ENCODE measurements at places on chromosomes 1 and 21.

DNA sequence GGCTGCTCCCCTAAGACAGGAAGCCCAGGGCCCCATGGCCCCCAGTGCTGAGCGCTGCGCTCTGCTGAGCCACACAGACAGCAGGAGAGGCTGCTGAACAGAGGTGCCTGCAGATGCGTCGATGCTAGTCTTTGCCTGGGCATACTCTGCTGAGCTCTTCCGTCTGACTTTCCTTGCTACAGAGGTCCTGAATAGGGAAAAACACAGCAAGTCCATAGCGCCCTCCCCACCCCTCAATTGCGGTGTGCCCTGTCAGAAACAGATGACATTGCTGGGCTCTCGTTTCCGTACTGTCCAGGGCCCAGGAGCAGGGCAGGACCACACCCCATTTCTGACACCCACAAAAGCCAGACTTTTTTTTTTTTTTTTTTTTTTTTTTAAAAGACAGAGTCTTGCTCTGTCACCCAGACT is 252.5 kb downstream of the SDCCAG8 start:
- DNase-seq: no peak

GRCh38 chr1:202968895-202969295 is 1.8 kb upstream of the CYB5R1 start:
- peak; percentile 57 for DNase-seq

- no peak for DNase-seq
Observed at GRCh38 chr1:57638239-57638638, 214.4 kb upstream of the DAB1 start.

DNA sequence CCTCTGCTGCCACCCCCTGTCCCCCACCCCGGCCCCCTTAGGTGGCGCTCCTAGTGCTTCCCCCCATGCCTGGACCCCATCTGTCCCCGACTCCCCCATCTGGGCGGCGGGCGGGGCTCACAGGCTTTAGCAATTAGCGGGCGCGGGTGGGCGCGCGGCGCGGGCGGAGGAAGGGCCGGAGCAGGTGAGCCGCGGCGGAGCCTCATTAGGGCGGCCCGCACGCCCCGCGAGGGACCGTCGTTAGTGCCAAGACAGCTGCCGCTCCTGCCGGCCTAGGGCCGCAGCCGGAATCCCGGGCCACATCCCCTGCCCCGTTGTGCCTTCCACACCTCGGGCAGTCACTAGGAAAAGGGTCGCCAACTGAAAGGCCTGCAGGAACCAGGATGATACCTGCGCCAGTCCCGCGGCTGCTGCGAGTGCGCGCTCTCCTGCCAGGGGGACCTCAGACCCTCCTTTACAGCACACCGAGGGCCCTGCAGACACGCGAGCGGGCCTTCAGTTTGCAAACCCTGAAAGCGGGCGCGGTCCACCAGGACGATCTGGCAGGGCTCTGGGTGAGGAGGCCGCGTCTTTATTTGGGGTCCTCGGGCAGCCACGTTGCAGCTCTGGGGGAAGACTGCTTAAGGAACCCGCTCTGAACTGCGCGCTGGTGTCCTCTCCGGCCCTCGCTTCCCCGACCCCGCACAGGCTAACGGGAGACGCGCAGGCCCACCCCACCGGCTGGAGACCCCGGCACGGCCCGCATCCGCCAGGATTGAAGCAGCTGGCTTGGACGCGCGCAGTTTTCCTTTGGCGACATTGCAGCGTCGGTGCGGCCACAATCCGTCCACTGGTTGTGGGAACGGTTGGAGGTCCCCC is 7.6 kb downstream of the OLIG2 start:
- no peak for DNase-seq

- no peak for DNase-seq
Observed at GRCh38 chr21:38325731-38326420, 69.1 kb downstream of the KCNJ15 start.

DNA sequence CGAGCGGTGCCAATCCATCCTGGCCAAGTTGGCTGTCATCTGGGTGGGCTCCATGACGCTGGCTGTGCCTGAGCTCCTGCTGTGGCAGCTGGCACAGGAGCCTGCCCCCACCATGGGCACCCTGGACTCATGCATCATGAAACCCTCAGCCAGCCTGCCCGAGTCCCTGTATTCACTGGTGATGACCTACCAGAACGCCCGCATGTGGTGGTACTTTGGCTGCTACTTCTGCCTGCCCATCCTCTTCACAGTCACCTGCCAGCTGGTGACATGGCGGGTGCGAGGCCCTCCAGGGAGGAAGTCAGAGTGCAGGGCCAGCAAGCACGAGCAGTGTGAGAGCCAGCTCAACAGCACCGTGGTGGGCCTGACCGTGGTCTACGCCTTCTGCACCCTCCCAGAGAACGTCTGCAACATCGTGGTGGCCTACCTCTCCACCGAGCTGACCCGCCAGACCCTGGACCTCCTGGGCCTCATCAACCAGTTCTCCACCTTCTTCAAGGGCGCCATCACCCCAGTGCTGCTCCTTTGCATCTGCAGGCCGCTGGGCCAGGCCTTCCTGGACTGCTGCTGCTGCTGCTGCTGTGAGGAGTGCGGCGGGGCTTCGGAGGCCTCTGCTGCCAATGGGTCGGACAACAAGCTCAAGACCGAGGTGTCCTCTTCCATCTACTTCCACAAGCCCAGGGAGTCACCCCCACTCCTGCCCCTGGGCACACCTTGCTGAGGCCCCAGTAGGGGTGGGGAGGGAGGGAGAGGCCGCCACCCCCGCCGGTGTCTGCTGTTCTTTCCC is 5.3 kb downstream of the GPR37L1 start:
- no peak for DNase-seq

DNA sequence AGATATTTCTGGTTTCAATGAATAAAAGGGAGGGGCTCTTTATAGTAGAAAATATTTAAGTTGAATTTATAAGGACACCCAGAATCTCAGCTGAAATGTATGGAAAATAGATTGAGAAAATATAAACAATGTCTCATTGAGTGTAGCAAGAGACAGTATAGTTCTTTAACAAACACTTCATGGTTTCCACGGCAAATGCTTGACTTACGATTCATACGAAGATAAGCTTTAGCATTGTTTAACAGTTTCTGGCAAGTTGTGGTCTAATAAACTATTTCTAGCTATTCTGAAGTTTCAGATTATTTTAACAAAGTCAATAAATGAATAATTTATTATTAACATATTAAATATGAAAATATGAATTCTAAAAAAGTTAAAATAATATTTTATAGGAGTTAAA is 1419.4 kb downstream of the KCNT2 start:
- DNase-seq: no peak

DNA sequence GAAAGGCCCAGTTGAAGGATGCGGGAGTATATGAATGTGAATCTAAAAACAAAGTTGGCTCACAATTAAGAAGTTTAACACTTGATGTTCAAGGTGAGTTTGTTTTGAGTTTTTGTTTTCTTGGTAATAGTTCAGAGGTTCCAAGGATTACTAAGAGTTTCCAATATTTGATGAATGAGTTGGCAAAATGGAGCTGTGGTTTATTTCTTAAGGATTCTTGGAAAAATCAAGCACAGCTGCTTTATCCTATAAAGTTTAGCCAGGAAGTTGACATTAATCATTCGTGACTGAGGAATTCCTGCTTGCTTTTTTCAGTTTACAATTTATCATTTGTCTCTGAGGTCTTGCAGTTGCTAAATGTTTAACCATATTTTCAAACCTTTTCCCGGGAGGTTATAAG is 15.1 kb downstream of the VCAM1 start:
- peak; percentile 78 for DNase-seq

GRCh38 chr1:20823845-20824244 is 36.7 kb upstream of the HP1BP3 start:
- no peak for DNase-seq

GRCh38 chr1:22949822-22950331 is 22.8 kb downstream of the LACTBL1 start:
- DNase-seq: peak; percentile 22

DNA sequence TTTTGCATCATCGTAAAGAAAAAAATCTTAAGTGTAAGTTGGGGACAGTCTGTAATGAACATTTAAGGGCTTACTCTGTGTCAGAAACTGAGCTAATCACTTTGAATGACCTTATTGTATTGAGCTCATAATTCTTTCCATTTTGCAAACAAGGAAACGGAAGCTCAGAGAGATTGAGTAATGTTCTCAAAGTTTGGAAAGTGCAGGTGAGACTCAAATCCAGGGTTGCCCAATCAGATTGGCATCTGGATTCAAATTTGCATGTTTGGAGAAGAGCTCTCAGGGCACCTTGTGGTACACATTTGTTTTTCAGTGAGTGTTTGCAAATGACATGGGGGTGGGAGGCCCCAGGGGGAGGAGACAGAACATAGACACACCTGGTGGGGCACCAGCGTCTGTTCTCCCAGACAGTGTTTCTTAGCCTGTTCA is 8.0 kb downstream of the ALPL start:
- no peak for DNase-seq

DNA sequence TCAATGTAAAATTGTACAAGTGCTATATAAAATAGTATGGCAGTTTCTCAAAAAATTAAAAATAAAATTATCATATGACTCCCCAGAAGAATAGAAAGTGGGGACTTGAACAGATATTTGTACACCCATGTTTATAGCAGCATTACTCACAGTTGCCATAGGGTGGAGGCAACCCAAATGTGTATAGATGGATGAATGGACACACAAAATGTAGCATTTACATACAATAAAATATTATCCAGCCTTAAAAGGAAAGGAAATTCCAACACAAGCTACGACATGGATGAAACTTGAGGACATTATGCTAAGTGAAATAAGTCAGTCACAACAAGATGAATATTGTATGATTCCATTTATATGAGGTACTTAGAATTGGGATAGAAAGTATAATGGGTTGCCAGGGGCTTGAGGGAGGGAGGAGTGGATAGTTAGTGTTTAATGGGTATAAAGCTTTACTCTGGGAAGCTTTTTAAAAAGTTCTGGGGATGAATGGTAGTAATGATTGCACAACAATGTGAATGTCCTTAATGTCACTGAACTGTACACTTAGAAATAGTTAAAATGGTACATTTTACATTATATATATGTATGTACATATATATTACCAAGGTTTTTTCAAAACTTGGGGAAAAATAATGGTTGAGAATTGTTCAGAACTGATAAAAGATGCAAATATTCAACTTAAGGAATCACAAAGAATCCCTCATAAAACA is 53.0 kb upstream of the ADORA3 start:
- DNase-seq: no peak

DNA sequence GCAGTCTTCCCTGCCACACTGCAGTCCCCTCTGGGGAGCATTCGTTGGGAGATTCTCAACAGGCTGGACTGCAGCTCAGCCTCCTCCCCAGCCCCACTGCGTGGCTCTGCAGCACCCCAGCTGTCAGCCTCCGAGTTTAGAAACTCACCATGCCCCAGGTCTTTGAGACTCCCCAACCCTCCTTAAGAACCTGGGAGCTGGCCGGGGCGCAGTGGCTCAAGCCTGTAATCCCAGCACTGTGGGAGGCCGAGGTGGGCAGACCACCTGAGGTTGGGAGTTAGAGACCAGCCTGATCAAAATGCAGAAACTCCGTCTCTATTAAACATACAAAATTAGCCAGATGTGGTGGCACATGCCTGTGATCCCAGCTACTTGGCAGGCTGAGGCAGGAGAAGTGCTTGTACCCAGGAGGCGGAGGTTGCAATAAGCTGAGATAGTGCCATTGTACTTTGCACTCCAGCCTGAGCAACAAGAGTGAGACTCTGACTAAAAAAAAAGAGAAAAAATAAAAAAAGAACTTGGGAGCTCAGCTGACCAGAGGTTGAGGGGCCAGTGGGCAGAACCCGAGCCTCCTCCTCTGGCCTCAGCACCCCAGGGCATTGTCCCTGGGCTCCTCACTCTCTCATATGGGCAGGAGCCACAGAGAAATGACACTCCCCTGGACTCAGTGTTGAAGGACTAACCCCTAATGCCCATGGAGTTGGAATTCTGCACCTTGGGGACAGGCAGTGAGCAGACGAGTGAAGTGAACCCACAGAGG is 5.6 kb downstream of the OLIG2 start:
- DNase-seq: no peak

DNA sequence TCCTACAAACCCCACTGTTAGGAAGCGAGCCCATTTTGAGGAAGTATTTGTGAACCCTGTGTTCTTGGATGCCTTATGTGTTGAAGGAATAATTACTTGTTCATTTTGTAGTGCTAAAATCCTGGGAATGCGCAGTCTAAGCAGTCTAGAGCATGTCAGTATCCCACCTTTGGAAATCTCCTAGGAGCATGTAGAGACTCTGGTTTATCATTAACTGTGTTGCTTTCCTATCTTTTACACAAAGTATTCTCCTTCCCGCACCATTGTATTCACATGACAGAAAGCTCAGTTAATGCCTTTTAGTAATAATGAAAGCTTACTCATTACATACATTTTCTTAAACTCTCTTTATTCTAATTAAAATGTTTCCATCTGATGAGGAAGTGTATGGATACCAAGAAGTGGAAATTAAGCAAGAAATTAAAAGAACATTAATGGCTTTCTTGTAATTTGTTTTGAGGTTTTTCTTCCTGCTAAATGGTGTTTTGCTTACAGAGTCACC is 99.4 kb downstream of the CAMTA1 start:
- no peak for DNase-seq

- DNase-seq: no peak
Observed at GRCh38 chr1:15364740-15365139, 44.9 kb upstream of the EFHD2 start.

GRCh38 chr1:18384471-18384870 is 96.3 kb upstream of the KLHDC7A start:
- DNase-seq: no peak

DNA sequence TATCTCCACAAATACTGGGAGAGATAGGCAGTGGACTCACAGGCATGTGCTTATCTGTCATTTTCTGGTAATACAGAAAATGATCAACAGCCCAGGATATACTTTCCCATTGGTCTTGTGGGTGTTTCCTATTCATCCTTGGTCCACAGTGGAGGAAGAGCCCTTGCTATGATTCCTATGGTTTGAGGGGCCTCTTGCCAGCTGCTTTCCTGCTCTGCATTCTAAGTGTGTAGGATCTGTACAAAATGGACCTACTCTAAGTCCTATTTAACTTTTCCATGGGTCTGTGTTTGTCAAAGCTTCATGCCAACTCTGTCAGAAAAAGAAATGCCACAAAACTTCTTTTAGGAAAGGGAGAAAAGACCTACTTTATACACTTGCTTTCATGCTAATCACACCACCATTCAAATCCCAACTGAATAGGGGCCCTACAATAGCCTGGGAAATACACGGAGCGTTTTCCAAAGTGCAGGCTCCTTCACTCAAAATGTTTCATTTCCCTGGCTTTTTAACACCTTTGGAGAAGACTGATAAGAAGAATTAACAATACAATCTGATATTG is 16.4 kb downstream of the PLPP3 start:
- no peak for DNase-seq

- peak; percentile 54 for DNase-seq
Observed at GRCh38 chr1:247331172-247331524, 519 bp downstream of the ZNF496 start.

All from stromal cell of bone marrow (primary cell).